Omental fat pad (tissue), 4 donors: ENCODE measurements at places on chromosomes 4 and X. TPM values are rescaled to one million over a fixed set of nuclear protein-coding genes. Genes with fewer than 3 reads are reported as not detected.

The FAM184B gene
- total RNA-seq = not detected

The GPRIN3 gene
- total RNA-seq = 19.3 TPM

The DRD5 gene
- not detected for total RNA-seq

The CXCL9 gene
- not detected for total RNA-seq

The SPOCK3 gene
- total RNA-seq = not detected

The AFM gene
- not detected for total RNA-seq

The TCEAL6 gene
- total RNA-seq = not detected

The LONRF3 gene
- total RNA-seq = 32.1 TPM

The SPARCL1 gene
- 438 TPM for total RNA-seq

The SLC9B1 gene
- total RNA-seq = 0.95 TPM

The UGT2A1 gene
- not detected for total RNA-seq

The ATP1B4 gene
- not detected for total RNA-seq

The MAGEC2 gene
- total RNA-seq = not detected

The MGAT4D gene
- not detected for total RNA-seq

The TCEAL5 gene
- total RNA-seq = not detected

The VCX2 gene
- not detected for total RNA-seq

The UBE2D3 gene
- 349 TPM for total RNA-seq

The ABLIM2 gene
- total RNA-seq = 13.8 TPM

The MAGEB6 gene
- total RNA-seq = not detected

The SSX2 gene
- not detected for total RNA-seq

The FGF5 gene
- total RNA-seq = not detected

The CISD2 gene
- total RNA-seq = 17.4 TPM

The ABCG2 gene
- total RNA-seq = 16.2 TPM

The AVPR2 gene
- total RNA-seq = 2.2 TPM

The LUZP4 gene
- not detected for total RNA-seq

The TMPRSS11A gene
- not detected for total RNA-seq

The SLC49A3 gene
- total RNA-seq = 21.1 TPM

The PARM1 gene
- total RNA-seq = 99.8 TPM

The ZBTB49 gene
- 10.7 TPM for total RNA-seq

The DYNLT3 gene
- 22.3 TPM for total RNA-seq

The GABRB1 gene
- total RNA-seq = not detected

The DSPP gene
- total RNA-seq = not detected

The PDE6B gene
- total RNA-seq = 2.5 TPM

The ITIH6 gene
- not detected for total RNA-seq

The RTL5 gene
- 3.7 TPM for total RNA-seq

The MAGEA11 gene
- not detected for total RNA-seq

The TMPRSS11F gene
- total RNA-seq = not detected

The TEX13B gene
- not detected for total RNA-seq

The MCF2 gene
- total RNA-seq = not detected
